ENCODE measurements at places on chromosomes 2 and 18. TPM values are rescaled to one million over a fixed set of nuclear protein-coding genes. Genes with fewer than 3 reads are reported as not detected.
A peak's percentile ranks its signal among the peaks of the same experiment; 100 is the strongest.

DNA sequence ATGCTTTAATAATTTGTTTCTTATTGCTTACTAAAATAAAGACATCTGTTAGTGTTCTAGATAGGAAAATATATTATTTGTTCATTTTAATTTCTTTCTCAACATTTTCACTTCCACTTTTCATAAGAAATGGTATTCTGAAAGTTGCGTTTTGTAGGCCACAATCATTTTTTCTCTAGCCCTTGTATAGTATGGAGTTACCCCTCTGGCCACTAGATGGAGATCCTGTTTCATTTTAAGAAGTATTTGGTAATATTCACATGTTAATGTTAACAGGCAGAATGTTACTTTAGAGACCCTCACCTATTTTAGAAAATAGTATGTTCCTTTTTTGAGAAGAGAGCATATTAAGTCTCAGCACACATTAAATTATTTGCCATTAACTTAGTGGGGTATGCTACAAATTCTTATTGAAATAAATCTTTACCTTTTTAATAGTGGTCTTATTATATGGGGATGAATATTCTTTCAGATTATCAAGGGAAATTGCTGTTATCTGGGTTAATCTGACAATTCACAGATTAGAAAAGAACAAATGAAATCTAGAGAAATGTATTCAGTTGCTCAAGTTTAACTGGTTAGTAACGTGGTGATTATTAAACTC, 73.9 kb upstream of the TTC27 start:
- peak; percentile 55 for DNase-seq

DNA sequence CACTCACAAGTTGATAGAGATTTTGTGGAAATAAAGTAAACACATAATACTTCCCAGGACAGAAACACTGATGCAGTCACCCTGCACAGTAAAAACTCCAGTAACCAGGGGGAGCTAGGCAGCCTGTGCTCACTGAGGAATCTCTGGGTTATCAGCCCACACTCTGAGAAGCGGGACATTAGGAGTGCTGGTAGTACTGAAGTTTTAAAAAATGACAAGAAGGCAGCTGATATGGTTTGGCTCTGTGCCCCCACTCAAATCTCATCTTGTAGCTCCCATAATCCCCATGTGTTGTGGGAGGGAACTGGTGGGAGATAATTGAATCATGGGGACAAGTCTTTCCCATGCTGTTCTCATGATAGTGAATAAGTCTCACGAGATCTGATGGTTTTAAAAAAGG, 31.4 kb downstream of the KCTD1 start:
- no peak for DNase-seq

GRCh38 chr2:94874277-94874997, 3.2 kb downstream of the TEKT4 start:
- no peak for DNase-seq

DNA sequence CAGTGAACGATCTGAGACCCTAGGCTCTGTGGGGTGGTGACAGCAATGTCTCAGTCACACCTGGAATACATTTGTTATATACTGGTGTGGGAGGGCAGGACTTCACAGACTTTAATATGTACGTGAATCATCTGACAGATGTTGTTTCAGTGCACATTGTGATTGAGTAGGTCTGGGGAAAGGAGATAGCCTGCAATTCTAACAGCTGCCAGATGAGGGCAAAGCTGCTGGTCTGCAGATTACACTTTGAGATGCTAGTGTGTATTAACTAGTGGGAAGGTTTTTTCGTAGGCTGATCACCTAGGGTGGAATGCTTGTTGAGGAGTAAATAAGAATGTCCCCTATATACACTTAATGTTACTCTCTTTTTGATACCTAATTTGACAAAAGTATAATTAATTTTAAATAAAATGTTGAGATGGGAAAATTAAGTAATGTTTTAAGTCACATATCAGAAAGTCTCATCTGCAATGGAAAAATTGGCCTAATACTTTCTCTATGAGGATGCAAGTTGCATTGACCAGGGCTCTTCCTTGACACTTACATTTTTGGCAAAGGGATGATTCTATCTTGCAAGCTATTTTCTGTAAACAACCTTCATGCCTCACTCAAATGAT, 496.9 kb upstream of the HNMT start:
- peak; percentile 42 for DNase-seq

GRCh38 chr18:44871771-44872170, 191.1 kb downstream of the SETBP1 start:
- no peak for DNase-seq

- DNase-seq, result no peak
Measured at GRCh38 chr2:2662847-2663356, 331.8 kb upstream of the MYT1L start.

GRCh38 chr2:98809116-98809515, 78.2 kb upstream of the MGAT4A start:
- no peak for DNase-seq

DNA sequence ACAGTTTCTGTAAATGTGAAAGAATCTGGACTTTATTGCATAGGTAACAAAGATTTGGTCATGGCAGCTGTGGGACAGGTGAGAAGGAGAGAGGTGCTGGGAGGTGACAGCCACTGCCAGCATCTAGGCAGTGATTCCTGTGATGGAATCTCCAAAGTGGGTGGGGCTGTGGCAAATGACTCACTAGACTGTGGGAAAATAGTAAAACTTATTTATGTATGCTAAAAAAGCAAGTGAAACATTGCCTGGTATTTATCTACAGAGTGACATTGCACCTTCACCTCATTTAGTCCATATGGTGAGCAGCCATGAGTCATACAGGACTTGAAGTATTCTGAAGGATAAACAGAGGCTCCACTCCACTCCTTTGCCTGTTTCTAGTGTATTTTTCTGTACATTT, 145.3 kb upstream of the MEX3C start:
- DNase-seq, result no peak

- no peak for DNase-seq
Measured at GRCh38 chr2:109434351-109434750, 179.4 kb downstream of the SEPTIN10 start.

GRCh38 chr2:105381101-105381668, 17.7 kb downstream of the FHL2 start:
- no peak for DNase-seq

- no peak for DNase-seq
Measured at GRCh38 chr2:50956886-50957285, 75.0 kb downstream of the NRXN1 start.

Gene PNKD
- polyA plus RNA-seq, result 53.9 TPM

Gene PJVK
- 4.9 TPM for polyA plus RNA-seq

Gene ALPI
- polyA plus RNA-seq, result not detected
